ENCODE measurements at places on chromosomes 5 and 9.

GRCh38 chr9:114001794-114002261 is 76.3 kb downstream of the AMBP start:
- no peaks in the 10 kb centered on the region for H3K27me3 ChIP-seq
- no peak overlapping the region for H3K27ac ChIP-seq

- no peaks in the 10 kb centered on the region for H3K4me1 ChIP-seq
- no peak for DNase-seq
- H3K36me3 ChIP-seq: no peaks in the 10 kb centered on the region
- no peak overlapping the region for H3K4me3 ChIP-seq
Observed at GRCh38 chr9:37693260-37693659, 42.5 kb downstream of the FRMPD1 start.

GRCh38 chr5:74519161-74519571 is 121.4 kb downstream of the ENC1 start:
- H3K36me3 ChIP-seq: no peaks in the 10 kb centered on the region
- H3K27me3 ChIP-seq: peaks cover 8% of the 10 kb centered on the region
- H3K27ac ChIP-seq: no peak overlapping the region
- no peak for DNase-seq
- no peak overlapping the region for H3K4me3 ChIP-seq
- H3K4me1 ChIP-seq: no peaks in the 10 kb centered on the region

DNA sequence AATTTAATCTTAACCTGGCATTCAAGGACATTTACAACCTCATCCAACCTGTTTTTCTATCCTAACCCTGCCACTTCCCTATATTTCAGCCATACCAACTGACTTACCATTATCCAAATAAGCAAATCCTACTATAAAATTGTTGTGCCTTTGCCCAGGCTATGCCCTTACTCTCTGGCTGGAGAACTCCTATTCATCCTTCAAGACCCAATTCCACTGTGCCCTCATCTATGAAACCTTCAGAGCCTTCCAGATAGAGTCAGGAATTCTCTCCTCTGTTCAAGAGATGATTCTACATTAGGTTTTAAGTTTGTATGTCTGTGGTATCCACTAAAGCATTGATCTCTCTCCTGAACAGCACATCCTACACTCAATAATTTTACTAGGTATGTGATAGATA is 46.3 kb upstream of the MSX2 start:
- DNase-seq: no peak
- no peaks in the 10 kb centered on the region for H3K36me3 ChIP-seq
- peaks cover 8% of the 10 kb centered on the region for H3K27me3 ChIP-seq
- H3K27ac ChIP-seq: no peak overlapping the region

DNA sequence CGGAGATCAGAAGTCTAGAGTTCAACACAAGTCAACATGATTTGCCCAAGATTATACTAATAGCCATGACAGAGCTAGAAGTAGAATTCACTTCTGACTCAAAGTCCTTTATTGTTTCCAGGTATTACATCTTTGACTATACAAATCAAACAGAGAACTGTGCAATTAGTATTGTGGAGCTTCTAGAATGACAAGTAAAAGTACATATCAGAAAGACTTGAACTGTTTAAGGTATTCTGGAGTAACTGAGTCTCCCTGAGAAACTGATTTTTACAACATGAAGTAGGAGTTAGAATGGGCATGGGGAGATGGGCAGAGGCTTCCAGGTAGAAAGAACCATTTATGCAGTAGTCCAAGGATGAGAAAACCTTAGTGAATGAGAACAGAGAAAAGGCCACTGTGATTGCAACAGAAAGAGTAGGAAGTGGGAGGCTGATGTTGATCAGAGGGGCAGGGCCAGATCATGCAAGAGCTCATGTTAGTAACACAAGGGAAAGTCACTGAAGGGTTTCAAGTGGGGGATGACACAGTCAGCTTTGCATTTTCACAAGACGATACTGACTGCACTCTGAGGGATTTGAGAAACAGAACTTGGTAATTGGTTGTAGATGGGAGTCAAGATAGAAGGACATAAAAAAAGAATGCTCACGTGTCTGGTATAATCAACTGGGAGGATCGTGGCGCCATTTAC is 280.7 kb downstream of the RFX3 start:
- no peak overlapping the region for H3K4me3 ChIP-seq
- no peaks in the 10 kb centered on the region for H3K27me3 ChIP-seq
- H3K4me1 ChIP-seq: peaks cover 7% of the 10 kb centered on the region
- no peak for DNase-seq

DNA sequence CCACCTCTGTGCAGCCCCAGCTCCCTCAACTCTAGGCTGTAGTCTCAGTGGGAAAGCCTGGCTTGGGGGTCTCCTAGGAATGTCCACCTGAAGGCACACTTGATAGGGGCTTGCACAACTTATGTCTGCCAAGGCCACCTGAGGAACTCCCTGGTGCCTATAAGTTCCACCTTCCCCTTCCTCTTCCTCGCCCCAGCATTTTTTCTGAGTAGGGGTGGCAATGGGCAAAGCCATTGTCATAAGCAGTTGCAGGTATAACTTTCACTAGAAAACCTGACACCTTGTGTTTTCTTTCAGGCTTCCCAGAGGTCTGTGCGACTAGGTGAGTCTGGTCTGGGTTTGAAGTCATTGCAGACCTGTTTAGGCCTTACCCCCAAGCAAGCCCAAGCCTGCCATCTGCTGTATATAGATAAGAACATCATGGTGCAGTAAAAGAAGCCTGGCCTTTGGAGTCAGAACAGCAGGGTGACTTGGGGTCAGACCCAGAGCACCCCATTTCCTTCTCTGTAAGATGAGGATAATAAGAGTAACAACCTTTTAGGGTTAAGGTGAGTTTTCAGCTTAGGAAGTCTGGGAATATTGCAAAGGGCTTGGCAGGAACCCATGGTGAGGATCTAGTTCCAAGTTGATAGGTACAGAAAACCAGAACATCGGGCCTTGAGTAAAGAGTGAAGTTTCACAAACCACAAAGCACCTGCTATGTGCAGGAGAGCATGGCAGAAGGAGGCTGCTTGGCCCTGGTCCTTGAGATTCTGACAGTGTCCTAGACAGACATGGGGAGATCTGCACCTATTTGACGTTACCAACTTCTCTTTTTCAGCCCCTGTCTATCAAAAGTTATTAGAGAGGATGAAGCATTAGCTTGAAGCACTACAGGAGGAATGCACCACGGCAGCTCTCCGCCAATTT is 33.8 kb downstream of the TGFBI start:
- H3K4me1 ChIP-seq: no peaks in the 10 kb centered on the region
- no peaks in the 10 kb centered on the region for H3K36me3 ChIP-seq
- H3K27me3 ChIP-seq: no peaks in the 10 kb centered on the region
- H3K27ac ChIP-seq: no peak overlapping the region
- no peak overlapping the region for H3K4me3 ChIP-seq

GRCh38 chr5:89374144-89374784 is 491.3 kb upstream of the MEF2C start:
- H3K36me3 ChIP-seq: no peaks in the 10 kb centered on the region
- H3K4me1 ChIP-seq: no peaks in the 10 kb centered on the region
- no peak overlapping the region for H3K4me3 ChIP-seq
- H3K27me3 ChIP-seq: no peaks in the 10 kb centered on the region
- DNase-seq: no peak

GRCh38 chr5:6377582-6377904 is 804 bp downstream of the MED10 start:
- no peaks in the 10 kb centered on the region for H3K27me3 ChIP-seq
- peak overlapping the region; percentile 99 for H3K4me3 ChIP-seq
- peak overlapping the region; percentile 96 for H3K27ac ChIP-seq

DNA sequence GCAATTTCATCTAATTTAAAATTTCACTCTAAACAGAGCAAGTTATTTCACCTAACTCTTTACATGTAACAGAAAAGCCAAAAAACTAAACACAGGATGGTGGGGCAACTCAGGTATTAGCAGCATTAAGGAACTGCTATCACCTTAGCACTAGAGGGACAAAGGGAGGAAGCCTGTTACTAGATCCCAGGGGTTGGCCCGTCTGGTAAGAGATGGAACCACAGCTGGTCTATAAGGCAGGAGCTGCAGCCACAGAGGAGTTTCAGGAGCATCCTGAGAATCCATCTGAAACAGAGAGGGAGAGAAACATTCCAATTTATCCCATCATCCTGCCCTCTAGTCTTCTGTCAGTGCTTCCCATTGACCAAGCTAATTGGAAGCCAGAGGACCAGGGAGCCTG is 300.3 kb downstream of the MRPS30 start:
- no peak overlapping the region for H3K27ac ChIP-seq
- DNase-seq: no peak
- no peaks in the 10 kb centered on the region for H3K4me1 ChIP-seq
- no peaks in the 10 kb centered on the region for H3K36me3 ChIP-seq
- H3K27me3 ChIP-seq: no peaks in the 10 kb centered on the region

Measured in activated naive CD4-positive, alpha-beta T cell treated with anti-CD3 and anti-CD28 coated beads for 36 hours (primary cell).